ENCODE measurements at places on chromosomes 5 and 9.

- DNase-seq = no peak
Measured at GRCh38 chr5:40791715-40792139, 6.4 kb downstream of the PRKAA1 start.

- DNase-seq = no peak
Measured at GRCh38 chr5:74251141-74252035, 389.1 kb downstream of the ENC1 start.

DNA sequence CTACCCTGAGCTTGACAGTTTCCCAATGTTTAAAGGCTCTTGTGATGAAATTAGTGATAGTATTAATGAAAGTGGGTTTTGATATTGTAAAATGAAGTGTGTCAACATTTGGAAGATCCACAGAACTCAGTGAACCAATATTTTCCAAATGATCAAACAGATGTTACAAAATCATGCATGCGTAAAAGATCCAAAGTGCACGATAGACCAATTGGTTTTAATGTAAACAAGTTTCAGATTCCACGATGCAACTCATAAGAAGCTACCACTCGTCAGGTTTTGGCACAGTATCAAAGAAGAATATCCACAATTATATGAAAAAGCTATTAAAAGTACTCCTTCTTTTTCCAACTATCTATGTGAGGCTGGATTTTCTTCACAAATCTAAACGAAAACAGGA lies 82.3 kb downstream of the SLC38A9 start:
- DNase-seq = no peak

DNA sequence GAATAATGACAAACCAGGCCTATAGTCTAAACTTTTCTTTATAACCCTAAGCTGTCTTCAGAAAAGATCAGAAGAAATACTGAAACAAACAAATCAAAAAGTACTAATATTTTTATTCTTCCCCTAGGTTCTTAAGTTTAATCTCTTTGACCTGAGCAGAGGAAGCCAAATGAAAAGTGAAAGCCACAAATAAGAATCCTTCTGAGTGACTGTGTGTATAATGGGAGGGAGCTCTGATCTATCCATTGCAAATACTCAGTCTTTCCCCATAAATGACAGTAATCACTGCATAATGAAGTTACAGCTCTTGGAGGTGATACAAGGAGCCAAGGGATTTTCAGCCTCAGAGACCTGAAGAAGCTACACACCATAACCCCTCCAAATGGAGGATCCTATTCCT lies 126.9 kb upstream of the ATP10B start:
- DNase-seq = no peak

DNA sequence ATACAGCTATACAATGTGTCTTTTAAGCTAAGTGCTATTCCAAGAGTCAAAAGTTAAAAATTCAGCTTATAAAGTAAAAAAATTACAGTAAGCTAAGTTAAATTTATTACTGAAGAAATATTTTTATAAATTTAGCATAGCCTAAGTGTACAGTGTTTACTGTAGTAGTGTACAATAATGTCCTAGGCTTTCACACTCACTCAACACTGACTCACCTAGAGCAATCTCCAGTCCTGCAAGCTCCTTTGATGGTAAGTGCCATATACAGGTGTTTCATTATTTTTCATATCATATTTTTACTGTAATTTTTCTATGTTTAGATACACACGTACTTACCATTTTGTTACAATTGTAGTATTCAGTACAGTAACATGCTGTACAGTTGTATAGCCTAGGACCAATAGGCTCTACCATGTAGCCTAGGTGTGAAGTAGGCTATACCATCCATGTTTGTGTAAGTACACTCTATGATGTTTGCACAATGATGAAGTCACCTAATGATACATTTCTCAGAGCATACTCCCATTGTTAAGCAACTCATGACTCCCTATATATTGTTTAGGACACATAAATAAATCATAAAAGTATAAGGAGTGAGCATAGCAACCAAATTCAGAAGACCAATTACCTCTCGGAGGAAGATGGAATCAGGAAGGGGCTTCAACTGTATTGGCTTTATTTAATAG lies 165.1 kb upstream of the SLC30A5 start:
- no peak for DNase-seq

- DNase-seq = no peak
Measured at GRCh38 chr9:1759771-1760300, 255.3 kb upstream of the SMARCA2 start.

DNA sequence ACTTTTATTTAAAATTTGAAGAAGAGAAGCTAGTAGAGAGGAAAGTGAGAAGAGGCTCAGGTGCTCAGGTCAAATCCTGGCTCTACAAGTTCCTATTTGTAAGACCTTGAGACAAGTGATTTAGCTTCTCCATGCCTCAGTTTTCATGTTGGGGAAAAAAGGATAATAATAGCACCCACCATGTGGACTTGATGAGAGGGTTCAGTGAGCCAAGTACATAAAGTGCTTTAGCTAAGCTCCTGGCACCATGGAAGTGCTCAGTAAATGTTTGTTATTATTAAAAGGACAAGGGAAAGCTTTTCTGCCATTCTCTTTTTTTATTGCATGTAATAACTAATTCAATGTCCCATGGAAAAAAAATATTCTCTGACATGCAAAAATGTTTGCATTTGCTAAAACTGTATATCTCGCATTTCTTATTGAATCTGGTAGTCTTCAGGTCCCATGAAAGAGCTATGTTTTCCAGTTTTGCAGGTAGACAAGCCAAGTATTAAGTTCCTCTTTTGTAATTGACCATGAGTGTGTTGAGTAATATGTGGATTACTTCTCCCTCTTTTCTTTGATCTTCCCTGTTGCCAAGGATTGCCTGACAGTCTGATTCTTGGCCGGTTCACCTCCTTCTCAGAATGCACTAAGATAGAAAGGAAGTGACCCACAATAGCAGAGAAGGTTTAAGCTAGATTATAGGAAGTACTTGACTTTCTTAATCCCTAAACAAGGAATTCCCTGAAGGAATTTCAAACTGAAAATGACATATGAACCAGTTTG lies 45.6 kb upstream of the TRIM32 start:
- DNase-seq = no peak

DNA sequence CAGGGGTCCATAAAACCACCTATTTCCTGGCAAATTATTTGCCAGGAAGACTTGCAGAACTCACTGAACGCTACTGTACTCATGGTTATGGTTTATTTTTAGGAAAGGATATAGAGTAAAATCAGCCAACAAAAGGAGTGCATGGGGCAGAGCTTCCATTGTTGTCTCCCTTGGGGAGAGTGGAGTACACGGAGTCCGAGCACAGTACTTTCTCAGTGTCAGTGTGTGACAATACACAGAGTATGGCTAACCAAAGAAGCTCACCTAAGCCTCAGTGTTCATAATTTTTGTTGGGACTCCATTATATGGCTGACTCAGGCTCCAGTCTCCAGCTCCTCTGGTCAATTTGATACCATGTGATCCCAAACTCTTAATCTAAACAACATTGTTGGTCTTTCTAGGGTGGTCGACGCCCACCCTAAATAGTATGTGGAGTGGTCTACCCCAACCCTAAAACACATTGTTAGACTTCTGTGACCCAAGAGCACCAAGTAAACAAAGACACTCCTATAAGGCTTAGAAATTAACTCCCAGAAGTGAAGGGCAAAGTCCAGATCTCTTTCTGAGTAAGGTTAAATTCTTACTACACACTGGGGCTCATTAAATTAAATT lies 74.9 kb downstream of the SLC44A1 start:
- no peak for DNase-seq

DNA sequence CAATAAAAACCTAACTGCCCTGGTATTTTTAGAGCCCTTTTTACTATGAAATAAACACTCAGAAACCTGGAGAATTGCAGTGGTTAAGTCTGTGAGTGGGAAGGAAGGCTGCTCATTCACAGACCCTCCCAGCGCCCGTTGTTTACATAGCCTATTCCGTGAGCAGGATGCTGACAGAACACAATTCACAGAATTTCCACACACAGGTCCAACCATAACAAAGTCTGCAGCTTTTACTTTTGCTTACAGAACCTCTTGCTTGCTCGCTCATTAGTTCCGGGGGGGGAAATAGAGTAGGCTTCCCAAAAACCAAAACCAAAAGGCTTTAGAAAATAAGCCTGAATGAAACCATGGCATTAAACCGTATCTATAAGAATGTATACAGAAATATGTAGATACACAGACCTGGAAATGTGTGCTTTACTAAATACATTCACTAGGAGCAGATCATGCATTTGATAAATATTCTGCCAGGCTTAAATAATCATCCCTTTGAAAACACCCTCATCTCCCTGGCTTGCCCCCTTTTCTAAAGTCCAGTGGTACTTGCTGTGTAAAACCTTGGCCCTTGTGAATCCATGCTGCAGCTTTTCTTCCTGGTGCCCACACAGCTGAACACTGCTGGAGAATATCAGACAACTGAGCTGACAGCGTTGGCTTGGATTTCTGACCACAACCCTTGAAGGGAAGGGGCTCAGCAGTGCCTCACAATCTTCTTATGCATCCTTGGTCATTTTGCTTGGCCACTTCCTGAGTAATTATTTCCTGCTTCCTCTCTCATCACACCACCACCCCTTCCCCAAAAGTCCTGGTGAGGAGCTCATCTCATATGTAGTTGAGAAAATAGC lies 128.0 kb downstream of the FANCC start:
- DNase-seq = peak; percentile 10

GRCh38 chr9:92097997-92098482 lies 17.2 kb downstream of the SPTLC1 start:
- DNase-seq = peak; percentile 55
